Umbilical cord (tissue), 2 donors: ENCODE measurements at places on chromosomes 2 and 18. TPM values are rescaled to one million over a fixed set of nuclear protein-coding genes. Genes with fewer than 3 reads are reported as not detected.

SLC35F6 gene
- total RNA-seq, result 13.2 TPM

FLACC1 gene
- 10.8 TPM for total RNA-seq

AGXT gene
- total RNA-seq, result 0.48 TPM

FRZB gene
- total RNA-seq, result 3.9 TPM

MC5R gene
- total RNA-seq, result 1.7 TPM

HAAO gene
- 19.0 TPM for total RNA-seq

GPR35 gene
- 3.1 TPM for total RNA-seq

NEURL3 gene
- not detected for total RNA-seq

TNFRSF11A gene
- 8.7 TPM for total RNA-seq

SCG2 gene
- 90.3 TPM for total RNA-seq

PLB1 gene
- total RNA-seq, result 1.9 TPM

DUSP19 gene
- 16.4 TPM for total RNA-seq

CLEC4F gene
- total RNA-seq, result not detected

KHK gene
- 3.4 TPM for total RNA-seq

SERPINB4 gene
- total RNA-seq, result 4.1 TPM

ITGB6 gene
- 19.0 TPM for total RNA-seq

DNA sequence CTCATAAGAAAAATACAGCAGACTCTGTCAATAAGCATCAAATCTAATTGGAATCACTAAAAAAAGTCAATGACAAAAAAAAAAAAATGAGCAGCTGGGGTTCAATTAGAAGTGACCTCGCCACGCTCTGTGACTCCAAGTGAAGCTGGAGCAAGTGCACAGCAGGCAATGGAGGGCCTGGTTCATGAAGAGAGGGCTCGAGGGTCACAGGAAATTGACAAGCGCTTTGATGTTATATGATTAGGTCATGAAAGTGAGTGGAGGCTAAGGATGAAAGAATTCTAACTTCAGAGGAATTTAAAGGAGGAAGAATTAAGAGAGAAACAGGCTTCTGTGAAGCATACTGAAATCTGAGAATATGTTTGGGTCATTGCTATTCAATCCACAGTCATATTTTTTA lies 85.4 kb upstream of the TMEM18 start:
- DNase-seq, result no peak

GRCh38 chr2:232308986-232309385 lies 69.6 kb upstream of the ALPP start:
- no peak for DNase-seq

DNA sequence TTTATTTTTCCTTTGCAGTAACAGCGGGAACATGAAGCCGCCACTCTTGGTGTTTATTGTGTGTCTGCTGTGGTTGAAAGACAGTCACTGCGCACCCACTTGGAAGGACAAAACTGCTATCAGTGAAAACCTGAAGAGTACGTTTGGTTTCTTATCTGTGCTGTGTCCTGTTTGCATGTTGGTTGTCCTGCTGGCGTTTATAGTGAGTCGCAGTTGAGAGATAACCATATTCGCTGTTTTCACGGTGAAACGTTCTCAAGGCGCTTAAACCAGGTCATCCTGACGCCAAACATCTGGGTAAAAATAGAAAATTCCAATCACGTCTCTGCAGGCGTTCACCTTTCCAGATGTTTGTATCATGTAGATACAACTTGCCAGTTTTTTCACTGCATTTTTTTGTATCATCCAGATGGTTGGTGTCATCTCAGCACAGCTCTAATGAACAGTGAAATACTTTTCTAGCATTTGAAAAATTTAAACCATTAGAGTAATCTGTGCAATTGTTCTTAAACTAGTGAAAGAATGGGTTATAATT lies 21.2 kb downstream of the CLUL1 start:
- no peak for DNase-seq

GRCh38 chr2:70687461-70687795 lies 80.6 kb downstream of the ADD2 start:
- DNase-seq, result no peak

DNA sequence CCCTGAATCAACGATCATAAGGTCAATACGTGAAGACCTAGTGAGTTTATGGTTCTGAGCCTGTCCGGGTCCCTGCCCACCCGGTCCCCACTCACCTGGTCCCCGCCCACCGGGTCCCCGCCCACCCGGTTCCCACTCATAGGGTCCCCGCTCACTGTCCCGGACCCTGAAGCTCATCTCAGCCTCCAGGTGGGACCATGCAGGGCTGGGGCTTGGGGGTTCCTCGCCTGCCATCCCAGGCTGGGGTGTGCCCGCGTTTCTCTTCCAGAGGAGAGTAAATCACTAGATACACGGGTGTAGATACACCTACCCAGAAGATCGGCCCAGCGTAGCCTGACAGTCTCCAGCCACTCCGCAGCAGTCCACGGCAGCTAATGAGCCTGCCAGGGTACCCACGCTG lies 131.5 kb downstream of the MBP start:
- DNase-seq, result no peak

- DNase-seq, result peak; percentile 80
Measured at GRCh38 chr2:12716032-12716281, 779 bp upstream of the TRIB2 start.

DNA sequence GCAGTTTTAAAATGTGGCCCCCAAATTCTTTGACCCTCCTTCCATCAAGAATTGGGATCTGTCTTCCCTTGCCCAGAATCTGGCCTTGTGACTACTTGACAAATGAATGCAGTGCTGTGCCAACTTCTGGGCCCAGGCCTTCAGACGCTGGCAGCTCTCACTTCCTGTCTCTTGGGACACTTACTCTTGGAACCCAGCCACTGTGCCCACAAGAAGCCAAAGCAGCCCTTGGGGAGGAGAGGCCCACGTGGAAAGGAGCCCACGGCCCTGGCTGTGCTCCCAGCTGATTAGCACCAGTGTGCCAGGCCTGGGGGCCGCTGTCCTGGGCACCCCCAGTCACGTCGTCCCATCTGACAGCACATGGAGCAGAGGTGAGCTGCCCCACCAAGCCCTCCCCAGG lies 56.6 kb downstream of the RPL37A start:
- peak; percentile 58 for DNase-seq

GRCh38 chr18:42480441-42480840 lies 525.4 kb downstream of the PIK3C3 start:
- DNase-seq, result no peak

DNA sequence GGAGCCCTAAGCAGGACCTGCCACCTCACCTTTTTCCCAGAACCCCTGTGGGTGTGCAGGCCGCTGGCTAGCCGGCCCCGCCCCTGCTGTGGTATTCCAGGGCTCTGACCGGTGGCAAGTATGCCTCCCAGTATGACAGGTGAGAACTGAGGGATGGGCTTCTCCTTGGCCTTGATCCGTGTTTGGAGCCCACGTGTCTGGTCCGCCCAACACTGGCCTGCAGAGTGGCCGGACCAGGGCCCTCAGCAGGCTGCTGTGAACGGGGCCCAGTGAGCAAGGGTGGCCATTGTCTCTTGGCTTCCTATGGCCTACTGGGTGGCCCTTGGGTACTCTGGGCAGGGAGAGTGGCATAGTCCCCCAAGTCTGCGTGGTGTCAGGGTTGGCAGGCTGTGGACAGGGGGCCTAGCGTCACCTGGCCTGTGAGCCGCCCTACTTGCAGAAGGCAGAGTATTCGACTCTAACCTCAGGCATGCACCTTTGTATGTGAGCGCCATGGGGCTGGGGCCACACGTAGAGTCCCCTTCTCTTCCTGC lies 1.8 kb downstream of the RNPEPL1 start:
- no peak for DNase-seq

GRCh38 chr2:39469807-39470206 lies 32.7 kb upstream of the MAP4K3 start:
- DNase-seq, result peak; percentile 83

GRCh38 chr2:4938206-4938605 lies 754.0 kb upstream of the SOX11 start:
- peak; percentile 67 for DNase-seq

DNA sequence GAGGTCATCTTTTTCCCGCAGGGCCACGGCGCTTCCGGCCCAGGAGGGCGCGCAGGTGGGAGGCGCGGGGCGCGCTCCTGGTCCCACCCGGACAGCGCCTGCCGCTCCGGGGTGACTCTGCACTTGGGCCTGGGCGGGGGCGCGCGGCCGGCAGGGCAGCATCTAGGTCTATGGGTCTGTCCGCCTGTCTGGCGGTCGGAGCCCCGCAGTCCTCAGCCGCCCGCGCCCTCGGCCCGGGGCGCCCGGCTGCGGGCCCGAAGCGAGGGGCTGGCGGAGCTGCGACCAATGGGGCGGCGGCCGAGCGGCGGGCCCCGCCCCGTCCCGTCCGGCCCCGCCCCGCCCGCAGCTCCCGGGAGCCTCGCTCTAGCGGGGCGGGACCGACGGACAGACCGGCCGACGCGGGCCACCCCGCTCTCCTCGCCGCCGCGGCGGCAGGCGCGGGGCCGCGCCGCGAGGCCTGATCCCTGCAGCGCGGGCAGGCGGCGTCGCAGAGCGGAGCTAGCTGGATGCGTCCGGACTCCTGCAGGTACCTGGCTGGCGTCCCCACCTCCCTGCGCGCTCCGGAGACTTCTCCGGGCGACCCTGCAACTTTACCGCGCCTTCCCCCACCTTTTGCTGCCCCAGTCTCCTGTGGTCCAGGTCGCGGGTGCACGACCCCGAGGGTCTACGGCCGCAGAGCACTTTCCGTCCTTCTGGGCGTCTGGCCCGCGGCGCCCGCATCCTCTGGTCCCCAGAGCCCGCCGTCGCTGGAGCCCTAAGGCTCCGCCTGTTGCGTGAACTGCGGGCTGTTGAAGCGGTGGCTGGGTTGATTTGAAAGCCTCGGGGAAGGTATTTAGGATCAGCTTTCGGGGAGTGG lies at the start of gene KCNS3:
Gene KCNS3 (plus strand): TSS at position 387 of the 856 bp plus-strand sequence. CDS start 52,342 bp downstream, outside the sequence.
- peak; percentile 9 for DNase-seq

GRCh38 chr2:217639481-217639880 lies 363.3 kb downstream of the TNS1 start:
- no peak for DNase-seq

DNA sequence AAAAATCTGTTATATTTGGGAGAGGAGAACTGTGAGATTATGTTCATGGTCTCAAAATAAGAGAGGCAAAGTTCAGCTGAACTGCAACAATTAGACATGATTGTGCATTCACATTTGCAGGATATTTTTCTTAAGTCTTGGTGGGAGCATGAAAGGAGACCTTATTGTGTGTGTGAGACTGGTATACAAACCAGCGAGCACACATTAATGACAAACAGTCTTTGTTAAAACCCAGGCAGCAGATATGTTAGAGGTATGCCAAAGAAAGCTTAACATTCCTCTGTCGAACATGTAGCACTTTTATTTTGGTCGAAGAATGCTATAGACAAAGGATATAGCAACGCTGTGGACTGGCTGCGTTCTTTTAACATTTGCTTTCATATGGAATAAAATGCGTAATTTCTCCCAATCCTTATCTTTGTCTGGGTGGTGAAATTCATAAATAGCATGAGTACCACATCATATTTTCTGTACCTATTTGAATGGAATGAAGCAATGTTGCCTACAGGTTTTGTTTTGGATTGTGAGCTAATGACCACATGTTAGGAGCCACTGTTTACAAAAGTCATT lies 88.4 kb downstream of the ICOS start:
- peak; percentile 25 for DNase-seq

DNA sequence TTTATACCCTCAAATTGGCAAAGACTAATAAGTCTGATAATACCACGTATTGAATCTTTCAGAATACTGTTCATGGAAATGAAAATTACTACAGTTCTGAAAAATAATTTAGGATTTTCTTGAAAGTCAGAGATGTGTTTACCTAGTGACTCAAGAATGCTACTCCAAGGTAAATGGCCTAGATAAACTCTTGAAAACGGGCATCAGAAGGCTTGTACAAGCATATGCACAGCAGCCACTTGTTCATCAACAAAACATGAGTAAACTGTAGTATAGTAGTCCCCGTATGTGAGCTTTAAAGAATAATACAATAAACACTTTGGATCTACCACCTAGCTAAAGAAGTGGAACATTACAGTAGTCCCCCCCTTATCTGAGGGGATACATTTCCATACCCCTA lies 157.5 kb downstream of the THADA start:
- DNase-seq, result no peak

GRCh38 chr2:172817411-172817810 lies 81.8 kb downstream of the RAPGEF4 start:
- no peak for DNase-seq

DNA sequence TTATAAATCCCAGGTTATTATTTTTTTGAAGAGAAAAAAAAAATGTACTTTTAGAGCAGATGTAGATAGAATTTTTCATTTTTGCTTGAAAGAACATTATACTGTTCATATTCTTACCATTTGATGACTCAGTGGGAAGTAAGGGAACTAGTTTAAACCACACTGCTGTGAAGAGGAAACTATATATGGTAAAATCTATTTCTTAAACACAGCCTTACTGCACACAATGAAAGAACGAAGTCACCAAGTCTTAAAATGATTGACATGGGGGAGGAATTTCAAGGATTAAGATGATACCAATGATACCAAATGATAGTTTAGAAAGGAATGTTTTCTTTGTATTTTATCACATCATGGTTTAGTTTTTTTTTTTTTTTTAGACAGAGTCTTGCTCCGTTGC lies 5.0 kb downstream of the ACTR2 start:
- peak; percentile 43 for DNase-seq

DNA sequence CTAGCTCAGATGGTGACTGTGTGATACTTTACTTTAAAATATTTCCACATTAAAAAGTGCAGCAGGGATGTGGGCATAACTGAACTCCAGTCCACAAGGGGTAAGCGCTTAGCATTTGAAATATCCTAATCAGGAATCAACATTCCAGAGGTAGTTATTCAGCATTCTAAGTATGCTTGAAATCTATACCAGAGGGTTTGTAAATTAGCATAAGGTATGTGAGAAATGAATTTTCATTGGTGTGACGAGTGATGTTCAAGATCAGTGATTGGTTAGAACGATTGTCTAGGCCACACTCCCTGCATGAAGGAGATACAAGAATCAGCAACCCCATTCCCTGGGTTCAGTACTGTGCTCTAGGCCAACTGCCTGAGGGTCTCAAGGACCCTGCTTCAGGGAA lies 42.6 kb downstream of the MAPK4 start:
- no peak for DNase-seq

- no peak for DNase-seq
Measured at GRCh38 chr18:34483198-34483597, 226.9 kb upstream of the DTNA start.

DNA sequence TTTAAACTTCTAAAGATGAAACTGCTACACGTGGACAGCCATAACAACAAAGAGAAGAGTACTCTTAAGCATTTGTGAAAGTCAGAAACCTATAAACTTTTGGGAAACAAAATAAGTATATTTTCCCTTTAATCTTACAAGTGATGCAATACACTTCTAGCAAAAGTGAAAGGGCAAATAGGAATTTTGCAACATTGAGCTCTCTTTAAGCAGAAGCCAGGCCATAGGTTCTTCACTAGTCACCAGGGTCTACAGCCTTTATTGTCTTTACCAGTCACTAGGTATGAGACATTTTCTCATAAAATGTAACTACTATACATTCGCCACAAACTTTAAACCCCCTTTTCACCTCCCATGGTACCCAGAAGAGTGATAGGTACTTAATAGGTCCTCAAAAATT lies 37.5 kb downstream of the SCN1A start:
- no peak for DNase-seq
